ENCODE measurements at places on chromosomes 4 and X.
A peak's percentile ranks its signal among the peaks of the same experiment; 100 is the strongest.

DNA sequence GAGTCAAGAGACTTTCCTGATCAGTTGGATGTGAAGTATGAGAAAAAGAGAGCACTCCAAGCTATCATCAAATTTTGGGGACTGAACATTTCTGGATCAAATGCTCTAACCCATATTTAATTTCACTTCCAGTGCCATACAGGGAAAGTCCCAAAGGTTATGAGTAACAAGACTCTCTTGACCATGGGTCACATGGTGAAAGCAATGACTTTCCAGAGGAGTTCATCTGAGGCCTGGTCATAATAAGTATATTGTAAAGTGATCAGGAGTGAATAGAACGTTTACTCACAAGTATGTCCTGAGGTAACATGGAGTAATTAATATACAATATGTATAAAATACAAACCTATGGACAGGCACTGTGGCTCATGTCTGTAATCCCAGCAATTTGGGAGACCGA is 40.7 kb upstream of the ARMCX5 start:
- no peak for DNase-seq

DNA sequence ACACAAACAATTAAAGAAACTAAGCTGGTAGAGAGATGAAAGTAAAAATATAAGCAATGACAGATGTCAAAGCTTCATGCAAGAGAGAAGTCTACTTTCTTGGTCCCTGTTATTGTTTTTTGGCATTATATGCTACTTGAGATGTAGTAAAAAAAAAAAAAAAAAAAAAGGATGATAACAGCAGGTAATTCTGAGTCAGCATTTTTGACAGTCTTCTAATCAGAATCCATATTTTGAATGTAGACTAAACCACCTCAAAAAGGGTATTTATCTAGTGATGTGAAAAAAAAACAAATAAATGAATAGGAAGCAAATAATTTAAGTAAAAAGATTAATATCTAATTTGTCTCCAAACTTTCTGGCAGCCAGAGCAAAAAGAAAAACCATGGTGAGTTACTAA is 422.2 kb upstream of the CPEB2 start:
- DNase-seq, result no peak

DNA sequence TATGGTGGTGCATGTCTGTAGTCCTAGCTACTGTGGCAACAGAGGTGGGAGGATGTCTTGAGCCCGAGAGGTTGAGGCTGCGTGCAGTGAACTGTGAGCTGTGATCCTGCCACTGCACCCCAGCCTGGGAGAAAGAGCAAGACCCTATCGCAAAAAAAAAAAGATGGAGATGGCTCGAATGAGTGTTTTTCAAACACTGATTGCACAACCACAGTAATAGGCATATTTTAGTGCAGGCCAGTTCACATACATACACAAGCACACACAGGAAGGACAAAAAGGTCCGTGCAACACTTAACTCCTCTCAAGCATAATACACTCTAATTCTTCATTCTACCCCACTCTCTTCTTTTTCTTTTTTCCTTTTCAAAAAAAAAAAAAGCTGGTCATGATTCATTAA is 5.1 kb downstream of the EFHC2 start:
- DNase-seq, result no peak

DNA sequence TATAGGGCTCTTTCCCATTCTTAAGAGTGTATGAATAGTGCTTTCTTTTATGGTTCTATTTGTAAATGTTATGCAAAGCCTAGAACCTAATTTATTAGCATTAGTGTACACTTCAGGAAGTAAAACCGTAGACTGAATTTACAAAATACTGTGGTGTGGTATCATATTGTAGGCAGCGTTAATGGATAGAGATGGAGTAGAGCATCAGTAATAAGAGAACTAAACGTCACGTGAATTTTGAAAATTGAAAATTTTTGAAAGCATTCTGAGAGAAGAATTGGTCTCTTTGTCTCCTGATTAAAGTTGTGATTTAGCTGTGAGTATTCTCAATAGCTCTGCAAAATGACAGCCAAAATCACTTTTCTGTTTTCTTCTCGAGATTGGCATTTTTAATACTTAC is 2.9 kb downstream of the STIM2 start:
- DNase-seq, result no peak

GRCh38 chrX:45400027-45400779 is 199.5 kb upstream of the DIPK2B start:
- peak; percentile 41 for DNase-seq

DNA sequence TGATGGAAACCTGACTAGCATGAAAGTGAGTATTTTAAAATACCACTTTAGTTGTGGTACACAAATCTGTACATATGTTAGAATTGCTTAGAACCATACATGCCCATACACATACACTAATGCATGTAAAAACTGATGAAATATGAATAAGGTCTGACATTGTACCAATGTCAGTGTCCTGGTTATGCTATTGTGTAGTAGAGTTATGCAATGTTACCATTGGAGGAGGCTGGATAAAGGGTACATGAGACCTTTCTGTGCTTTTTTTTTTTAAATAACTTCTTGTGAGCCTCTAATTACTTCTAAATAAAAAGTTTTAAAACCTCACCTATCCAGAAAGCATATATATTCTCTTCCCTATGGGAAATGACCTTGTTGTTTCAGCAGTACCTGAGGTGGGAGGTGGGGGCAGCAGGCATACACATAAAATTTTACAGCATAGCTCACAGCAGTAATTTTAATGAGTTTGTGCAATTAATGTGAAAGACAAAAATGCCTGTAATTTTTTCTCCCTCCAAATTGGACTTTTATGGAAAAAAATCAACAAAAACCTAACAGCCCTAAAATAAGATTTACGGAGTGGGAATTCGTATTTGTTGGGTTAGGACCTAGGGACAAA is 97.6 kb downstream of the RAP1GDS1 start:
- DNase-seq, result no peak

DNA sequence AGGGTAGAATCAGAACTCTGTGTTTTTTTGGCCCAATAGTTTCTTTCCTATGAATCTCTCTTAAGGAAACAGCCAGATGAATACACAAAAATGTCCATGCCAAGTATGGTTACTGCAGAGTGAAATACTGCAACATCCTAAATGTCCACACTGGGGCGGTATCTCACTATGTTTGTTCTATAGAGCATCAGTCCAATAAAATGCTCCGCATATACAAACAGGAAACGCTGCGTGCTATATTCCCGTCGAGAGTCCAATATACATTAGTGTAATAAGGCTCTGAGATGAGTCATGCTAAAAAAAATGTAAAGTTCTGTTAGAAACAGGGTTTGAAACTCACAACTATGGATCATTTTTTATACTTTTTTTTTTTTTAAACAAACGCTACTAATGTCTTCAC is 72.9 kb upstream of the ENOX2 start:
- DNase-seq, result peak; percentile 61

DNA sequence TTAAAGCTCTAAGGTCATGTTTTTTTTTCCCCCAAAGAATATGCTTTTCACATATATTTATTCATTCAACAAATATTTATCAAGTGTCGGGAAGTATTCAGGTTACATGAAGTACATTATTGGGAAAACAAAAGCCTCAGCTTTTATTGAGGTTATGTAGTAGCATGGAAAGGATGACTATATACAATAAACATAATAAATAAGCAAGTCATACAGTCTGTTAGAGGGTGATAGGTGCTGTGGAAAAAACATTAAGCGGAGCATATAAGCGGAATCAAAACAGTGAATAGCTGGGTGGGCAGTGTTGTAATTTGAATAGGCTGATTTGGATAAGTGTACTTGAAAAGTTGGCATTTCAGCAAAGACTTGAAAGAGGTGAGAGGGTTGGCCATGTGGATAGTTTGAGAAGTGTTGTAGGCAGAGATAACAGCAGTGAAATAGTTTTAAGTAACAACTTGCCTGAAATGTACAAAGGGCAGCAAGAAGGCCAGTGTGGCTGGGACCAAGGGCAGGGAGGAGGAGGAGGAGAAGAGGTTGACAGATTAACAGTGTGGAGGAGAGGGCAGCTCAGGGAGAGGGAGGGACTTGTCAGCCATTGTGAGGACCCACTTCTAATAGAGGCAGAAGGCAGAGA is 558.7 kb downstream of the SPRY1 start:
- no peak for DNase-seq

- DNase-seq, result no peak
Observed at GRCh38 chr4:148126825-148127224, 315.4 kb downstream of the NR3C2 start.

- DNase-seq, result no peak
Observed at GRCh38 chr4:60655356-60655755, 544.8 kb upstream of the ADGRL3 start.

DNA sequence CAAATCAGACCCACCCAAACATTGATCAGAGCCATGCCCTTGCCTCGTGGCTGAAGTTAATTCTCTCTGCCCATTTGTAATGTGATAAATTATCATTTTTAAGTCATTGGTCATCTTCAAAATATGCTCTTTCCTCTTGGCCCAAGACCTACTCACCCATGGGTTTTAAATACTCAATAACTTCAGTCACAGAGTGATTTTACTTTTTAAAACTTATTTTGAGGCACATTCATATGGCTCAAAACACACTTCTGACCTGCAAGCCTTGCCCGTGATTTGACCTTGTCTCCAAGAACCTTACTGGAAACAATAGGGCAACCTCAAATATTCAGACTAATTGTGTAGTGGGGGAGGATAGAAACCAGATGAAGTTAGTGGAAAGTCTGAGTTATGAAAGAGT is 176.2 kb upstream of the LNX1 start:
- peak; percentile 82 for DNase-seq

DNA sequence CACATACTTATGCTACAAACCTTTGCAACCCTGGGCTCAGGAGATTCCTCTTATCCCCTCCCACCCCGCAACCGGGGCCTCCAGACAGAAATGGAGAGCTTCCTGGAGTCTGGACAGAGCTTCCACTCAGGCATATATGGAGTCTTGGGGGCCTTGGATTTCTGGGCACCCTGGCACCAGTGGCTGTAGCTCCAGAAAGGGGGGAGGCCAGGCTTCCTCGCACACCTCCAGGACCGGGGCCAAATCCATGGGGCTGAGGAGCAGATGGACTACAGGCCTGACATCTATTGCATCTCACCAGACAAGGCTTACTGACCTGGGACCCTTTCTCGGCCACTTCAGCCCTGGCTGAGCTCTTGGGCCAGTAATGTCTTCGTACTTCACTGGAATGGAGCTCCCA is 143.3 kb downstream of the DKK2 start:
- DNase-seq, result no peak

- no peak for DNase-seq
Observed at GRCh38 chr4:120085705-120086104, 19.1 kb upstream of the MAD2L1 start.

GRCh38 chrX:66408507-66408906 is 230.4 kb downstream of the EDA2R start:
- no peak for DNase-seq

GRCh38 chrX:49958727-49959485 is 36.5 kb downstream of the CLCN5 start:
- DNase-seq, result no peak

- peak; percentile 63 for DNase-seq
Observed at GRCh38 chr4:80989921-80990544, 40.5 kb upstream of the BMP3 start.

DNA sequence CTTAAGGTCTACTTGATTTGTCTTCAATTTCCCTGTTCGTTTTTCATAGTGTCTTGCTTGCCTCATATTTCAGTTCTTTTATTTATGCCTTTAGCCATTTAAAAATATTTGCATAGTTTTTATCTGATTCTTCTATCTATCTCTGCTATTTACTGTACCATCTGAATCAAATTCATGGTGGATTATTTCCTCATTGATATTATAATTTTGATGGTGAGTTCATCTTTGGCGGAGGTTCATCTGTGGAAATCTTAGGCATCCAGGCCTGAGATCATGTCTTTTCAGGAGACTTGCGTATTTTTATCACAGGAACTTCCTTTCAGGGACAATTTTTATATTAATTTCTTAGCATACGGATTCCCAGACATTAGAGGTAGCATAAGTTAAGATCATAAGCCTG is 275.2 kb downstream of the STPG2 start:
- DNase-seq, result no peak

GRCh38 chr4:137200322-137200721 is 332.0 kb downstream of the PCDH18 start:
- no peak for DNase-seq

DNA sequence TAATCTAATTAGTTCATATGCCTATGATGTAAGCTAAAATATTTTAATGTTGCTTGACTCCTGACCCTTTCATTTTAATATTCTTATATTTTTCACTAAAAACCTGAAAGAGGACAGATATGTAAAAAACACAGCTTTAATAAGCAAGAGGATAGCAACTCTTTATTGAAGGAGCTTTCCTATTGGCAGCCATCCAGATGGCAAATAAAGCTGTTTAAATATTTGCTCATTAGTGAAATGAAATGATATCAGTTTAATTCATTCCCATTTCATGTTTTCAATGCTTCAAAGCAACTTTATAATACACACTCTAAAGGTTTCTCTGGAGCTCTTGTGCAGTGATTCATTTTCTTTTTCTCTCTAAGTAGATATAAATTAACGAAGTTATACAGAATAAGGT is 473.4 kb downstream of the PCDH7 start:
- DNase-seq, result no peak

- DNase-seq, result no peak
Observed at GRCh38 chrX:55659931-55660330, 36.7 kb downstream of the FOXR2 start.

DNA sequence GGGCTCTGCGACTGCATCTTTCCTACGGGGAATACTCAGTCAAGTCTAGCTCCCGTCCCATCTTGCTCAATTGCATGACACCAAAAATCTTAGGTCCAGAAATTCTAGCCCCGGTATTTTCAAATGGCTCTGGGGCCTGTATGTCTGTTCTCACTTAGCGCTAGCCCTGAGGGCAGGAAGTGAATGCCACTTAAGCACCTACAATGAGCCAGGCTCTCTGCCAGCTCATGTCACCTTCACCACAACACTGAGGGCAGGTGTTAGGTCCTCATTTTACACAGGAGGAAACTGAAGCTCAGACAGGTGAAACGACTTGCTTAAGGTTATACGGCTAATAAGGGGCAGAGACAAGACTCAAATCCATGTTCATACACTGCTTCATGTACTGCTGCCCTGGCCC is 282.8 kb downstream of the PPP1R2C start:
- DNase-seq, result no peak

GRCh38 chrX:154058214-154058997 is 38.7 kb upstream of the IRAK1 start:
- no peak for DNase-seq

GRCh38 chr4:130850019-130850524 is 1754.1 kb downstream of the C4orf33 start:
- no peak for DNase-seq
